Fibroblast of skin of scalp (primary cell): ENCODE measurements at places on chromosomes 7 and 10.

- DNase-seq, result no peak
Measured at GRCh38 chr10:53153831-53154230, 381.2 kb upstream of the MBL2 start.

GRCh38 chr10:58796242-58796641, 283.6 kb downstream of the BICC1 start:
- no peak for DNase-seq

DNA sequence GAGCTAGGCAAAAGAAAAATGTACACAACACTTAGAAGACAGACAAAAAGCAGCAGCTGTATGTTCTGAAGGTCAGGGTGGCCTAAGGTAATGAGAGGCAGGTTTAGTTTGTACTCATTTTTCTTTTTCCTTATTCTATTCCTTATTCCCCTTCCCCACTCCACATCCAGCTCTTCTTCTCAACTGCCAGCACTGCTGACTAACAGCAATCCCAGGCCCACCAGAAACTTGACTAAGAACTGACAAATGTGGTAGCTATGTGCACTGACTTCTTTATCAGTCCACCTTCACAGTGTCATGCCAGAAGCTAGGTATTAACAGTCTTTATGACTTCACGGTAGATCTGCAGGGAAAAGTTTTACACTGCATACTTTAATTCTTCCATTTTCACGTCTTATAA, 6.1 kb downstream of the COPG2 start:
- no peak for DNase-seq

DNA sequence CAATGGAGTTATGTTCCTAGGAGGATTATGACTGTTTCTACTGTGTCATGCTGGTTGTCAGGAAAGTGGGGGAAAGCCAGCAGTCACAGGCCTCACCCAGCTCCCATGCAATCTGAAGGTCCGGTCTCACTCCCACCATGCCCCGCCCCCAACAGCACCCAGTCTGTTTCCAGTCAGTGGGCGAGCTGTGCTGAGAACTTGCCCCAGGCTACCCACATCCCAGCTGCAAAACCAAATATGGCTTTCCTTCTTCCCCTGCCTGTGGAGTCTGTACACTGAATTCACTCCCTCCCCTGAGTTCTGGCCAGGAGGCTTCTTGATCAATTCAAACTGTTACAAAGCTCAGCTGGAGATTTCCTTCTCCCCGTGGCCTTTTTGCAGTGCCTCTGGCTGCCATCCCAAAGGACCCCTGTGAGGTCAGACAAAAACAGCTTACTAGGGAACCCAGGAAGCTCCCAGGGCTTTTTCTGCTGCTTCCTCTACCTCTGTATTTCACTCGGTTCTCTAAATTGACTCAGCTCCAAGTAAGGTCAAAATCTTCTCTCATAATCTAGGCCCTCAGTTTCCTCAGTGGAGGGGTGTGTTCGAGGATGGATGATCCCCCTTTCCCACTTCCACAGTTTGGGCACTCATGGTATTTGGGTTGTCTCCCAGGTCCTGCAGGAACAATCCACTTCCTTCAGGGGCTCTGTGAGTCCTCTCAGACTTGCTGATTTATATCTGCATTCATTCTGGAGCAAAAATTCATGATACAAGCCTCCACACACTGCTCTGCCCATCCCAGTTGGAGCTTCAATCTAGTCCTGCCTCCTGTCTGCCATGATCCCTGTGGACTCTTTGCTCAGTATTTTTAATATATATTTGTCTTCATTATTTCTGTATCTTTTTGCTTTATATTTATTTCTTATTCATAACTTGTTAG, 205.5 kb downstream of the SEMA3D start:
- peak; percentile 29 for DNase-seq

GRCh38 chr7:101546308-101546936, 82.7 kb downstream of the MYL10 start:
- no peak for DNase-seq

- DNase-seq, result no peak
Measured at GRCh38 chr7:145105561-145105960, 269.7 kb upstream of the TPK1 start.
